Upper lobe of right lung (tissue), 1 donor: ENCODE measurements at places on chromosomes 16 and 17.

DNA sequence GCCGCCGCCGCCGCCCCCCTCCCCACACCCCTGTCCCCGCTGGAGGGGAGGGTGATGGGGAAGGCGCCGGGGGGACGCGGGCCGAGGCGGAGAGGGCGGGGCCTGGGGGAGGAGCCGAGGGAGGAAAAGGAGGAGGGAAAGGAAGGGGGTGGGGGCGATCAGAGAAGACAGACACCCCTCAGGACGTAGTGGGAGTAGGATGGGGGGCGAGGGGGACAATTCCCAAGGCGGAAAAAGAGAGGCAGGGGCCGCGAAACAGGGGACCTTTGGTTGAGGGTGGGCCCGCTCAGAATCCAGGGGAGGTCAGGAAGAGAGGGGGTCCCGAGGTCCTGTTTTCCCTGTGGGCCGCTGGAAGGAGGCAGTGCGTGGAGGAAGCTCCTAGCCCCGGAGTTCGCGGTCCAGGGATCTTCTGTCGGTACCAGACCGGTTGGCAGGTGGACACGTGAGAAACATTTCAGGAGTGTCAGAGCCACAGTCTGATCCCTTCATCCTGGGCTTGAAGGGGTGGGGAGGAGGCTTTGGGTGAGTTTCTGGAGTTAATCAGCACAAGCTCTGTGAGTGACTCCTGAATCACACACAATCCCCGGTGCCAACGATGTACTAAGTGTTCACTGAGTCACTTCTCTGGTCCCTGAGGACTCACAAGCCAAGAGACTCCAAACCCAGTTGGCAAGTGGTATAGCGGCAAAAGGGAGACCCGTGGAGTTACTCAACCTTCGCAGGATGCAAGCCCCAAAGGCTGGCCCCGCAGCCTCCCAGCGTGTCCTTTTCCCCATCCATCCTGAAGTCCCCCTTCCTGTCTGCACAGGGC, at the start of gene XYLT1:
Gene XYLT1 (minus strand): TSS at position 53 of the 811 bp plus-strand sequence. CDS start 164 bp downstream, outside the sequence.
- H3K4me1 ChIP-seq: peaks cover 30% of the 10 kb centered on the region
- peak; percentile 68 for DNase-seq
- no peaks in the 10 kb centered on the region for H3K27me3 ChIP-seq
- no peaks in the 10 kb centered on the region for H3K36me3 ChIP-seq
- peak within 1 kb of the TSS; percentile 70 for H3K27ac ChIP-seq

GRCh38 chr16:47375423-47375822, 85.4 kb downstream of the ITFG1 start:
- H3K27me3 ChIP-seq: no peaks in the 10 kb centered on the region
- no peak overlapping the region for H3K27ac ChIP-seq
- H3K4me3 ChIP-seq: no peak overlapping the region

DNA sequence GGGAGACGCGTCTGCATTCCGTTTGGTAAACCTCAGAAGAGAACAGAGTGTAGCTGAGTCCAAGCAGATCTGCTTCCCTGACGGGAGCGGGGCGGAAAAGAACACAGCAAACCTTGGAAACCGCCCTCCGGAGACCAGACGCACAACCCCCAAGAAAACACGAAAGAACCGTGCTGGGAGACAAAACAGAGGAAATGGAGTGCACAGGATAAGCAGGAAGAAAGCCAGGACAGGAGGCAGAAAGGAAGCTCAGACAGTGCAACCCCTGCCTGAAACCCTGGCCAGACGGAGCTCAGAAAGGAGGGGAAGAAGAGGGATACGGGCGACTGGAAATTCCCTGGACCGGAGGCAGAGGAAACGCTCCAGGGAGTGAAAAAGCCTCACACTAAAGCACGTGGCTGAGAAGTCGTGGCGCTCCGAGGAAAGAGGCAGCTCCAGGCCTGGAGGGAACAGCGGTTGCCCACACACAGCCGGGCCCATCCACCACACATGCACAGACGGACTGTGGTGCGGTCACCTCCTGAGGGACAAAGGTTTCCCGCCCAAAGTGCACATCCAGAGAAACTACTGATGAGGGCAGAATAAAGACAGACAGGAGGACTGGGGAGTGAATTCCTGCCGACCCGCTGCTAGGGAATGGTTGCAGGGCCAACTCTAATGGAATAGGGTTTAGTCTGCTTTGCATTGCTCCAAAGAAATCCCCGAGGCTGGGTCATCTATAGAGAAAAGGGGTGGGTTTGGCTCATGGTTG, 10.2 kb downstream of the DPEP1 start:
- H3K27me3 ChIP-seq: no peaks in the 10 kb centered on the region
- H3K36me3 ChIP-seq: no peaks in the 10 kb centered on the region
- no peak for DNase-seq
- H3K4me3 ChIP-seq: no peak overlapping the region
- H3K27ac ChIP-seq: peak overlapping the region; percentile 51

DNA sequence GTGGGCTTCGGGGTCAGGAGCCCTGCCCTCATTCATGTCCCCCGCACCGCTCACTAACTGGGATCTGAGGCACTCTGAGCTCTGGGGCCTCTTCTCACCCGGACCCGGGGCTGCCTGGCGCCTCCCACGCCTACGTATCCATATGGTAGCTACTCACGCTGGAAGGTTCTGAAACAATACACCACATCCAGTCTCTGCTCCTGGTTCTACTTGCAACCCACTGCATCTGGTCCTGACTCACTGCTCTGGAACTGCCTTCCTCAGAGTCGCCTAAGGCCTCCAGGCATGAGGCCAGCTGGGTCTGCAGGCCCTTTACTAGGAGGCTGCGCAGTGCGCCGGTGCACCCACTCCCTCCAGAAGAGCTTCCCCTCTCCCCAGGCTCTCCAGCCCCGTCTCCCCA, 18.1 kb downstream of the USP36 start:
- H3K27me3 ChIP-seq: no peaks in the 10 kb centered on the region
- H3K4me1 ChIP-seq: peaks cover 11% of the 10 kb centered on the region
- H3K27ac ChIP-seq: no peak overlapping the region
- peaks cover 99% of the 10 kb centered on the region for H3K36me3 ChIP-seq

DNA sequence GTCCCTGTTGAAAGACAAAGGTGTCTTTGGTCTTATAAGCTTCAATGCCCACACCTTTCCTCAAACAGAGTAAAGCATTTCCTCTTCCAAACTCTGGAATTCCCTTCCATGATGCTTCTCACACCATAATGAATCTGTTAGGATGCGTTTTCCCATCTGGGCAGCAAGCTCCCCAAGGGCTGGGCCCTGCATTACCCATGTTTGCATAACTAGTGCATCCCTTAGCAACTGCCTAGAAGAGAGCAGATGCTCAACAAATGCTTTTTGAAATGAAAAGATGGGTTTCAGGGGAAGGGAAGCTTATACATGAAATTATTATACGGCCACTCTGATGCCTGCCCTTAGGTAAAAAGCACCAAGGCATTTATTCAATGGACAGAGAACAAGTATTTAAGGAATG, 124.5 kb upstream of the CCL2 start:
- H3K36me3 ChIP-seq: no peaks in the 10 kb centered on the region
- H3K4me1 ChIP-seq: no peaks in the 10 kb centered on the region
- H3K4me3 ChIP-seq: no peak overlapping the region
- H3K27ac ChIP-seq: no peak overlapping the region
